ENCODE measurements at places on chromosomes 16 and 17.

- no peak for DNase-seq
These were observed 137.9 kb upstream of the ZKSCAN2 start for GRCh38 chr16:25395528-25395927.

GRCh38 chr17:69819316-69820087 lies 255.5 kb upstream of the KCNJ16 start:
- no peak for DNase-seq

- DNase-seq: no peak
These were observed 9.1 kb downstream of the TEKT3 start for GRCh38 chr17:15332338-15332737.

DNA sequence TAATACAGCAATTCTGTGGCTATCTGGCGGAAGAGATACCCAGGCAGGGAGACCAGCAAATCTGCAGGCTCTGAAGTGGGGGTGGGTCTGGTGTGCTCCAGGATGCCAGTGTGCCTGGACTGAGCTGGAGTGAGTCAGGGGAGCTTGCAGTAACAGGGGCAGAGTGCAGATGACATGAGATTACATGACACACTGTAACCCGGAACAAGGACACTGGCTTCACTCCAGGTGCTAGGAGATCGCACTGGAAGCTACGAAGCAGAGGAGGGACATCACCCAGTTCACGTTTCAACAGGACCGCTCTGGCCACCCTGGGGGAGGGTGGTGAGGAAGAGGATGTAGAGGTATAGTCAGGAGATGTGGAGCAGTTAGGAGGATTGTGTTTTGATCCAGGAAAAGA lies 475.6 kb downstream of the CDH13 start:
- DNase-seq: no peak

- DNase-seq: no peak
These were observed 180.8 kb downstream of the RBFOX1 start for GRCh38 chr16:7513429-7513828.

DNA sequence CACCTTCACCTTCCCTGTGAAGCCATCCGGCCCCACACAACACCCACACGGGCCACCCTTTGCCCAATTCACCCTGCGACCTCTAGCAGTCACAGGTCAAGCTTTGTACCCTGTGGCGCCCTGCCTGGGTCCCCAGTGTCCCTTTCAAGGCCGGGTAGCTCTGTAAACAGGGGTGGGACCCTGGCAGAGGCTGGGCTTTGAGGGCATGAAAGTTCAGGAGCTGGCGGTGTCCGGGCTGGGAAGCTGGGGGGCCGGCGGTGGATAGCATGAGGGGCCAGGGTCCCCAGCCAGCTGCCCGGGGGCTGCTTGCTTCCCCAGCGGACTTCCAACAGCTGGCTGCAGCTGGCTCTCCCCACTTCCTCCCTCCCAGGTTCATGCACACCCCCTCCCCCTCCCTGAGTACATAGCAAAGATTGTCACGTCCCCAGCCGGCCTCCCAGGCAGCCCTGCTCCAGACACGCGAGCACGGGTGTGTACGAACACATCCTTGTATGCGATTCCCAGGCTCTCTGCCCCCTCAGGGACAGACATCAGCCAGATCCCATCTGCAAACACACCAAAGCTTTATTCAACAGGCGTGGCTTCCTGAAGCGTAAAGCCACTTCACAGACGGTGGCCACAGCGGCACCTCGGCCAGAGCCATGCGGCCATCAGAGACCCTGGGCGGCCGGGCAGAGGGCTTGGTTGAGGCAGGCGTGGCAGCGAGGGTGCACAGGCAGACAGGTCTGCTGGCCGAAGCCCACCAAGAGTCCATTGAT lies 8.2 kb downstream of the NTHL1 start:
- no peak for DNase-seq

DNA sequence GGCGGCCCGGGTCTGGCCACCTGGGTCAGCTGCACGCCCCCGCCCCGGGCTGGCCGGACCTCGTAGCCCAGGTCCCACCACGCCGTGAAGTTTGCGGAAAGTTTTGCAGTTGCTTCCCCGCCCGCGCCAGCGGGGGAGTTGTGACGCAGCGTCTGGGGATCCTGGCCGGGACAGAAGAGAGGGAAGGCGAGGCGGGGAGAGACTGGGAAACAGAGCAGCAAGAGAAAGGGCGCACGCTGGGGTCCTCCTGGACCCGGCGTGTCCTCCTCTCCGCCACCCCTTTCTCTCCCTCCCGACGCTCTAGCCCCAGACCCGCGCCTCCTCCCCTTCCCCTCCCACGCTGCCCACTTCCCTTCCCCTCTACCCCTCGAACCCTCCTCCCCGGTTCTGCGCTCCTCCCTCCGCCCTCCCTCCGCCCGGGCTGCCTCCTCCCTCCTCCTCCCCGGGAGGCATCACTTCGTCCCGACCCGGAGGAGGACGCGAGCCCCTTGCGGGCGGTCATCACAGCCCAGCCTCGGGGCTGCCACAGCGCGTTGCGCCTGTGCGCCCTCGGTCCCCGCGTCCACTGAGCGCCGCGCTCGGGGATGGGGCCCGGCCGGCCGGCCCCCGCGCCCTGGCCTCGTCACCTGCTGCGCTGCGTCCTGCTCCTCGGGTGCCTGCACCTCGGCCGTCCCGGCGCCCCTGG lies at the start of gene MRC2:
TSS of gene MRC2 (plus strand) at position 452 of the 685 bp plus-strand sequence. CDS start at position 585, 133 bp downstream.
- no peak for DNase-seq

DNA sequence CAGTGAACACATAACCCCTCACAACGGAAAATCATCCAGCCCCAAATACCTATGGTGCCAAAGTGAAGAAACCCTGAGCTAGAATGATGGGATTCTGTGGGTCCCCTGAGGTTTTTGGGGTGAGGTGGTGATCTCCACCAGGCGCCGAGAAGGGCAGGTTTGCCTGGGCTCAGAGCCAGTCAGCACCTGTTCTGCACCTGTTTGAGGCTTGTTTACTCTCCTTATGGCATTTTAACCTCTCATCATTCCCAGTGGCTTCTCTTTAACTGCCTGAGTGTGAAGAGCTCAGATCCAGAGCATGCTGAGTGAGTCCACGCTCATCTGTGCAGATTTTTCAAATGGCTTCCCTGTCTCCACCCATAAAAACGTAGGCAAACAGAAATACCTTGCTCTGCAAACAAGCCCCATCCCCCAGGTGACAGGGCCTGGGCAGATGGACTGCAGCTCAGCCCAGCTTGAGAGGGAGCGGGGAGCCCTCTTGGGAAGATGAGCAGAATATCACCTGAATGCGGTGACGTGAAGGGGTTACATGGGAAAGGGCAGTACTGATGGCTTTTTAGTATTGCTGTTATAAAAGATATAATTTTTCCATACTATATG lies 40.1 kb upstream of the CLEC19A start:
- DNase-seq: no peak

DNA sequence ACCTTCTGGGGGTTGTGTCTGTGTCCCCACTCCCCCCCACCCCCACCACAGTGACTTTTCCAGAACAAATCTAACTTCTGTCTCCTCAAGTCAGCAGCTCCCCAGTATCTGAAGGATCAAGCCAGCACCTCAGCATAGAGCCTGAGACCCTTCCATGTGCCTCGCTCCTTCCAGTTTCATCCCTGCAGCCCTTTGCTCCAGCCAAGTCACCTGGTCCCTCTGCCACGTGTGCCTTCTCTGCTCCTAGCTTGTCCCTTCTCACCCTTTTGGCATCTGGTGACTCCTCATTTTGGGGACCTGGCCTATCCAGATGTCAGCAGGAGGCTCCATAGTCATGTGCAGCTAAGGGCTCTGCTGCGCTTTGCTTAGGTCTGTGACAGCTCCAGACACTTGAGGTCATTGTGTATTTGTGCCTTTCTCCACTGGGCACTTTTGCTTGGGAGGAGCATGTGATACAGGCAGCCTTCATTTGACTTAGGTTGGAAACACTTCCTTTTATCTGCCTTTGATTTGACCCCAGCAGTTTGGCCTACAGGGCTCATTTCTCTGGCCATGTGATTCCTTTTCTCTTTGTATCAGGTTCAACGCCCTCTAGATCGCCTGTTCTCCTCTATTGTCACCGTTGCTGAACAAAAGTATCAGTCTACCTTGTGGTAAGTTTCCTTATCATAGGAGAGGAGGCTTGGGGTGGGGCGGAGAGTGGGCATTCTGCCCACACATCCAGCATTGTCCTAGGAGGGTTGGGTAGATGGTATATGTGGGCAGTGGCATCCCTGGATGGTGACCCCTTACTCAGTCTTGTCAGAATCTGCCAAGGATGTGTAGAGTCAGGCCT lies 7.1 kb upstream of the NFATC3 start:
- DNase-seq: no peak

GRCh38 chr16:23950291-23950894 lies 114.6 kb downstream of the PRKCB start:
- no peak for DNase-seq

GRCh38 chr17:78322327-78322857 lies 37.5 kb downstream of the SOCS3 start:
- DNase-seq: no peak

DNA sequence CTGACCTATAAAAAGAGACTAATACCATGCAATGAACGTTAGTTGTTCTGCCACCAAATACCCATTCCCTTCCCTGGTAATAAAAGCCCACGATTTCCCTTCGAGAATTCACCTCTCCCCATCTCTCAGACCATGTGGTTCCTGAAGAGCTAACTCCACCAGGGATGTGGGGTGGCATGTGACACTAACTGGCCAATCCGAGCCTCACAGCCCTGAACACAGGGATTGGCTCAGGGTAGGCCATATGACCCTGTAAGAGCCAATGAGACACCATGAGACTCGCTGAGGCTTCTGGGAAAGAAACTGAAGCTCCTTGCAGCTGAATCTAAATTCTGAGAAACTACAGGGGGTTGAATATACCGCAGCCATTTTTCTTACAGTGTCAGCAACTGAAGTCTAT lies 21.1 kb downstream of the HELZ start:
- DNase-seq: no peak

DNA sequence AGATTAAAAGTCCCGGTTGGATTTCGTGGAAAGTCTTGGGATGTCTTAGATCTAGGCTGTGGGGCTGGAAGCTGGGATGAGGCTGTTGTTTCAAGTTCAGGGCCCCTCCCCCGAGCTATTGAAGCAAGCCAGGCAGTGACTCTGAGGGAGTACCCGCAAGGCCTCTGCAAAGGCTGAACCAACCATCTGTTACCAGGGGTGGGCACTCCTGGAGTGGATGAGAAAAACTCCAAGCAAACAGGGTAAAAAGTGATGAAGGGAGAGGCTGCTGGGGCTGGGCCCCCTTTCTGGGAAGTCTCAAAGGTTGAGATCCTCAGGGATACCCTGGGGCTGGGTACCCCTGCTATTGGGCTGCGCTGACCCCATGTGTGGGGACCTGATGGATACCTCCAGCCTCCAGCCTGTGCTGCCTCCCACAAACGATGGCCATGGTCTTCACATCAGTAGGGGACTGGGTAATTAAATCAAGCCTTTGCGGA lies 82.4 kb upstream of the KIFC3 start:
- DNase-seq: no peak

DNA sequence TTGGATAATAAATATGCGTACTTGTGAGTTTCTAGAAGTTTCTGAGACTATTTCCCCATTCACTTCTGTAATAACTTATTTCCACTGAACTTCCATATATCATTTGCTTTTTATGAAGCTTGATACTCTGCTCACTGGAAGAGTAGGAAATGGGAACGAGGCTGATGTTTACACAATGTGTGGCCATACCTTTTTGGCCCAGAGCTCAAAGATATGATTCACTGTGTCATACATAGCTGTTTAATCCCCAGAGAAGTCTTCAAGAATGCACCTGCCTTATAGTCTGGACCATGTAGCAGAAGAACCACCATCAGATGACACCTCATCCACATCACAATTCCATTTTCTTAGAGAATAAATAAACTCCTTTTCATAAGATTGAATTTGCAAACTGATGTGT lies 40.3 kb upstream of the TEKT3 start:
- no peak for DNase-seq

- DNase-seq: no peak
These were observed 24.8 kb downstream of the KLHDC4 start for GRCh38 chr16:87740909-87741424.

DNA sequence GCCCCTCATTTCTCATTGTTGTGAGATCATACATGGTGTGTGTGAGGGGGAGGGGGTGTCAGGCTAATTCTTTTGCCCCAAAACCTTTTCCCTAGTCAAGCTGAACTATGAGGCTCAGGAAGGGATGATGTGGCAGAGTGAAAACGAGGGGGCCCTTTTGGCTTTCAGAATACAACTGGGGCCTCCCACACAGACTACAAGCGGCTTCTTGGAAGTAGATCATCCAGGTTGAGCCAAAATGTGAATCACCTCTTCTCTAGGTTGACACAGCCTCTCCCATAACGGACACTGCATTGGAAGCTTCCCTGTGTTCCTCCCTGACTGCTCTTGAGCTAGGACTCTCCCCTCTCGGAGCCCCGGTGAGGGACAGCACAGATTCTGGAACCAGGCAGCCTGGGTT lies 2.3 kb upstream of the ALKBH5 start:
- DNase-seq: no peak

DNA sequence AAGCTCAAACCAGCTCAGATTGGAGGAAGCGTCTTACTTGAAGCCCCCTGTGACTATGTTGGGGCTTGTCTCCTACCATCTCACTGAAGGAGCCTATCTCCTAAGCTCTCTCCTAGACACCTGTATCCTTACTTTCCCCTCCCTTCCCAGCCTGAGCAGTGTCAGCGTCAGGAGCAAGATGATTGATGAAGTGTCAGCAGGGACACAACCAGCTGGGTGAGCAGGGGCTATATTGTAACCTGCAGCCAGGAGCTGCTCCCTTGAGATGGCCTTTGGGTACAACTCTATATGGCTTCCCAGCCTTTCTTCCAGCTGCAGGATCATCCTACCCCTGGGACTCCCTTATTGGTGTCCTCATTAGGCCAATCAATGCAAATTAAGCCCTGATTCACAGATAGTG lies 83.2 kb upstream of the HSBP1 start:
- no peak for DNase-seq

- DNase-seq: no peak
These were observed 114.6 kb upstream of the NOG start for GRCh38 chr17:56478836-56479447.

GRCh38 chr16:48123104-48123788 lies 32.5 kb downstream of the ABCC12 start:
- no peak for DNase-seq

- no peak for DNase-seq
These were observed 13.4 kb downstream of the RTN4RL1 start for GRCh38 chr17:2011411-2012371.
